ENCODE measurements at places on chromosomes 2 and 18.

DNA sequence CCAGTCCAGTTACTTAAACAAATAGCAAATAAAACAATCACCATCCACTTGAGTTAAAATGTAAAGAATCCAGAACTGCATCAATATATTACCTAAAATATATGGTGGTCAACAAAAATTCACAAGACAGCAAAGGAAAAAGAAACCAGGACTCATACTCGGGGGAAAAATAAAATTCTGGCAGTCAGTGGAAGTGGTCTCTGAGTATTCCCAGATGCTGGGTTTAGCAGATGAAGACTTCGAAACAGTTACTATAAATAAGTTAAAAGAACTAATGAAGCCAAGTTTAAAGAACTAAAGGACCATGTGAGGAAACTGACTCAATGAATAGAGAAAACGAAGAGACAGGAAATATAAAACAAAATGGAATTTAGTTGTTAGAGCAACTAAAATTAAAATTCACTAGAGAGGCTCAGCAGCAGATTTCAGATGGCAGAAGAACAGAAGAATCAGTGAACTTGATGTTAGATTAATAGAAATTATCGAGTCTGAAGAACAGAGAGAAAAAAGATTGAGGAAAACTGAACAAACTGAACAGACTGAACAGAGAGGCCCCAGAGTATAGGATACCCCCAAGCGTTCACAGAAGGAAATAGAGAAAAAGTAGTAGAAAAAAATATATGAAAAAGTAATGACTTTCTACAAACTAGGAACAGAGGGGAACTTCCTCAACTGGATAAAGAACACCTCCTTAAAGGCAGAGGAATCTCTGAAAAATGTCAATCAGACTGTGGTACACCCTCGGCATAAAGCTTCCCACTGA, 27.9 kb downstream of the MGAT4A start:
- no peak for DNase-seq

DNA sequence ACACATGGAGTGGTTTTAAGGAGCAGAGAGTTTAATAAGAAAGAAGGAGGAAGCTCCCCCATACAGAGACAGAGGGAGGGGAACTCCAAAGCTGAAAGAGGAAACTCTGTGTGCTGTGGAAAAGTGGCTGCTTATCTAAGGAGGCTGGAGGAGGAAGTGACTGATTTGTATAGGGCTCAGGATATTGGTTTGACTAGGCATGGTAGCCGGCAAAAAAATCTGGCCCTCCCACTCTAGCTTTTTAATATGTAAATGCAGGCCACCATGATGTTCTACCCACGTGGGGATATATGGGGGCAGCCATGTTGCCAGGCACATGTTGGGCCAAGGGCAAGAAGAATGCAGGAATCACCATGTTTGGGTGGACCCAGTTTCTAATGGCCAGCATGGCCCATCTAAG, 64.3 kb downstream of the HNMT start:
- no peak for DNase-seq

DNA sequence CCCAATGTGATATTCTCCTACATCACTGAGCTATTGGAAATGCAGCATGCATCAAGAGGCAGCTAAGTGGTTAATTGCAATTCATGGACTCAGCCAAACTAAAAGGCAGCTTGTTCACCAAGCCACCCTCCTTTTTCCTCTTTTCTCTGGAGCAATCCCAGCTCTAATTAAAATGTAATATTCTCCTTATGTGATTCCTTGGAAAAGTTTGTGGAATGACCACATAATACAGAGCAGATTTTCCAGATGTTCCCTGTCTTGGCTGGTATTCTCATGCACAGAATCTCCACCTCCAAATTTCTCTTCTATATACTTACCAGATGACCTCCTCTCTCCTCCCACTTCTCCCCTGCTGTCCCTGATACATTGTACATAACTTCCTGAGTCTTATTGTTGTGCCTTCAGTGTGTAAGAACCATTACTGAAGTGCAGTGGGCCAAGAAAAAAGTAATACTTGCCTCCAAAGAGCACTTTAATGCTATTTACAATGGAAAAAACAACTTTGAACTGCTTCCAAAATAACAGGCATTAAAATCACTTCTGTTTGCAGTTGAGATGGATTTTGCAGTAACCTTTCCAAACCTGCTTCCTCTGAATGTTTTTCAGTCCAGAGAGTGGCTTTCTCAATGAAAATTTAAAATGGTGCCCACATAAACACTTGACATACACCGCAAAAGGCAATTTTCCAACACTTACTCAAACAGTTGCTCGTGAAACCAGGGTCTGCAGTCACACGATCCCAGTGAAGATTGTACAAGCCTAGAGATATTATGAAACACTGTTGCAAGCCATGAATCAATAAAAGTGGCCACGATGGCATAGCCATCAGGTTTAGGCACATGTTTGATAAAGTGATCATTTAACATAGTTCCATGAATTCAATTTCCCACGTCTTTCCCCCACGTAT, 258.0 kb downstream of the MTX2 start:
- DNase-seq = no peak

DNA sequence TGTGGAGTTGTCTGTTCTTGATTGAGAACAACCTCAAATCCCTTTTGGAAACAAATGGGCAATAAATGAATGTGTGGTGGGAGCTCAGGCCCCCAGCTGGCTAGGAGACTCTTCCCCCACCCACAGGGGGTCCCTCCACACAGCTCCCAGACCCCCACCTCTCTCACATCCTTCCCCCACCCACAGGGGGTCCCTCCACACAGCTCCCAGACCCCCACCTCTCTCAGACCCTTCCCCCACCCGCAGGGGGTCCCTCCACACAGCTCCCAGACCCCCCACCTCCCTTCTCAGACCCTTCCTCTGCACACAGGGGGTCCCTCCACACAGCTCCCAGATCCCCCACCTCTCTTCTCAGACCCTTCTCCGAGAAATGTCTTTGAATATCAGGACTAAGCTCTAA, 79.0 kb upstream of the CTDP1 start:
- DNase-seq = no peak

DNA sequence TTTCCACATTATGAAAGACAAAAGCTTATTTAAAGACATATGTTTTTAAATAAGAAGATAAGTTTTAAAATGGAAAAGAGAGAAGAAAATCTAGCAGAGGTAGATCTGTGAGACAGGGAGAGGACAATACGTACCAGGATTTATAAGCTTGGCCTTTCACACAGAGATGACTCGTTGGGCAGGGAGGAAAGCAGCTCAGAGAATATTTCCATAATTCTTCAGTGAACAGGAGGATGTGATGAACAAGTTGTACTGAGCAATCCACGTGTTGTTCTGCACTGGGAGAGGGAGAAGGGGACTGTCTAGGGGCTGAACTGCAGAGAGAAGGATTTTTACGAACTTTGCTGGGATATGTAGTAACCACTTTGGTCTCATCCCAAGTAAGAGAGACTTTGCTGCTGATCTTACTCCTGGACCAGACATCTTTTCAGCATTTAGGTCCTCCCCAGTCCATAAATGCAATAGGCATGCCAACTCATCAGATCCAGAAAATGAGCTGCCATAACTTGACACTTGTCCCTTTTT, 162.5 kb upstream of the SETBP1 start:
- no peak for DNase-seq

DNA sequence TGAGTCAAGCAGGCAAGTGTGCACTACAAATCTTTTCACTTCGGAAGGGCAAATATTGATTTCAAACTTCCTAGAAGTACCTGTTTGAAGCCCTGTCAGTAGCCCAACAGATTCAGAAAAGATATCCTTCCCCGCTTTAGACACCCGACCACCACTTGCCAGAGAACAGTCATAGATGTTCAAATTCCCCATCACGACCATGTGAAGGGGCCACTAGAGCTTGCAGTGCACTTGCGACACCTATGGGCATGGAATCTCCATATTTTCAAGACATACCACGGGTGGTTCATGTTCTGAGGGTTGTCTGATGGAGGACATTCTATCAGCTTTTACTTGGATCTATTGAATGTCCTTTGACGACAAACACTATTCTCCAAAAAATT, 23.8 kb downstream of the GNLY start:
- no peak for DNase-seq

DNA sequence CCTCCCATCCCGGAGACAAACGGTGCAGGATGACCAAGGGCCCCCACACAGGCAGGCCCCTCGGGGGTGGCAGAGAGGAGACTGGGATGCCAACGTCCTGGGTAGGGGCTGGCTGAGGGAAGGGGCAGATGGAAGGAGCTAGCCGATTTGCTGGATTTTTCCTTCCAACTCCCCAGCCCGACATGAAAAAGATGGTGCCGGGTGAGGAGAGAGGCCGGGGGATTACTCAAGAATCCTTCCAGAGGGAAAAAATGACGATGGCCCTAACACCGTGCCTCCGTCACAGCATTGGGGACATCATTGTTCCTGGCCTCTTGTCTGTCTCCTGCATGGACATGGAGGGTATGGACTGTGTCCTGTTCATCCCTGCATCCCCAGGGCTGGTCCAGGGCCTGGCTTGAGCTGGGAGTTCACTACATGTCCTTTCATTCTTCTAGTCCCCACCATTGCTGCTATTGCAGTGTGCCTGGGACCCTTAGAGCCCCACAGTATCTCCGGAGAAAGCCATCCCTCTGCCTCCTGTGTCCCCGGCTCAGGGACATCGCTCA, 217.7 kb downstream of the TNS1 start:
- DNase-seq = no peak

GRCh38 chr18:55489034-55489986, 98.7 kb downstream of the TCF4 start:
- DNase-seq = peak; percentile 6

DNA sequence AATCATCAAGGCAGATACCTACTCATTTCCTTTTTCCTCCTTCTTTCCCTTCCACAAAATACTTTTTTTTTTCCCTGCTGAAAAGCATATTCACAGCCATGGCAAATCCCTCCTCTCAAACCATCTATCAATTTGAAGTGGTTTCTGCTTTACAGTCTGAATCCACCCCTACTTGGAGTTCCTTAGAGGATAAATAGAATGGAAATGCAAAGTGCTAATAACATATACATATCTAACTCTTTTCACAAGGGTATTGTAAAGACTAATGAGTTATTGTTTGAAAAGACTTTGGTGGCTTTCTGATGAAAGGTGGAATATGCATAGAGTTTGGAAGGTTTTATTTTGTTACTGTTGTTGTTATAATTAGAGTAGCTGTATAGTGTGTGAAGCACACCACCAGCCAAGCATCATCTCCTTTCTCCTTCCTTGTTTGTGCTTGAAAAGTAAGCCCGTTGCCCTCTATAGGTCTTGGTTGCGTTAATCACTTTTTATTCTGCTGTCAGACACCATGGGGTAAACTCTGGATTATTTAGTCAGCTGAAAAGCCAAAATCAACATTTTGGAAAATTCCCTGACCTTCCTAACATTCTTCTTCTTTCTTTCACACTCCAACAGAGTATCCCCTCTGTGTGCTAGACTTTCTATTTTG, 2126.9 kb upstream of the CELF4 start:
- no peak for DNase-seq

- no peak for DNase-seq
Measured at GRCh38 chr2:4408321-4408720, 704.9 kb downstream of the DCDC2C start.

- no peak for DNase-seq
Measured at GRCh38 chr2:77768508-77768907, 246.3 kb upstream of the LRRTM4 start.

GRCh38 chr18:54119524-54120019, 104.9 kb downstream of the MBD2 start:
- no peak for DNase-seq

DNA sequence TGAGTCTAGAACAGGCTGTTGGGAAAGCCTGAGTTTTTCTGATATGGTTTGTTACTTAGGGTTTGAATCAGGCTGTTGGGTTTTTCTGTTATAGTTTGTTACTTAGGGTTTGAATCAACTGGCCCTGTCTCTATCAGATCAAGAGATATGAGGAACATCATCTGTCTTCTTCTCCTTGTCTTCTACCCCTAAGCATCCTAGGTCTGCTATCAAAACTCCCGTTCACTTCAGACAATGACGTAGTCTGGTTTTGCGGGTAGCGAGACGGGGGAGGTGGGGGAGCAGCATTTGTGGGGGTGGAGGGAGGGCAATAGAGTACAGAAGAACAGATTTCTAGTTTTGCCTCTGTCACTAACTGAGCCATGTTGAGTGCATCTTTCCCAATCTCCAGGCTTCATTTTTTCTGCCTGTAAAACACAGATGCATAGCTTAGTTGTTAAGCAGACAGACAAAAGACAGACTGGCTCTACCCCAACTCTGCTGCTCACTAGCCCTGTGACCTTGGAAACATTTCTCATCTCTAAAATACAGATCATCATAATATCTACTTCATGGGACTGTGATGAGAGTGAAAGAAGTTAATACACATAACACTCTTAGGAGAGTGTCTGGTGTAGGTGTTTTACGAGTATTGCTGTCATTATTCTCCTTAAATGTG, 9.1 kb downstream of the TNP1 start:
- DNase-seq = no peak

- DNase-seq = no peak
Measured at GRCh38 chr2:10266133-10266620, 36.5 kb upstream of the HPCAL1 start.

DNA sequence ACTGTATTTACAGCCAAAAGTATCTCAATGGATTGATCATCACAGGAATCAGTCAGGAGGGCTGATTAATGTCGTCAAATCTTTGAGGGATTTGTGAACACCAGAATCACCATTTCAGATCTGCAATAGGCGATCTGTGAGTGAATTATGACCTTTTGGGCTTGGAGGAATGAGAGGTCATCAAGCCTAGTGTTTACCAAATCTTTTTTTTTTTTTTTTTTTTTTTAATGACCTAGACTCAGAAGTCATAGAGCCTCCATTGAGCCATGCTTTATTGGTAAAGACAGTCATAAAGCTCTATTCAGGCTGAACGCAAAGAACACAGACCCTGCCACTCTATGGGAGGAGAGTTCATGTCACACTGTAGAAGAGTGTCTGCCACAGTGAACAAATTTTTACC, 97.7 kb downstream of the SOCS6 start:
- no peak for DNase-seq

- no peak for DNase-seq
Measured at GRCh38 chr2:69956475-69956979, 4.9 kb downstream of the ASPRV1 start.

DNA sequence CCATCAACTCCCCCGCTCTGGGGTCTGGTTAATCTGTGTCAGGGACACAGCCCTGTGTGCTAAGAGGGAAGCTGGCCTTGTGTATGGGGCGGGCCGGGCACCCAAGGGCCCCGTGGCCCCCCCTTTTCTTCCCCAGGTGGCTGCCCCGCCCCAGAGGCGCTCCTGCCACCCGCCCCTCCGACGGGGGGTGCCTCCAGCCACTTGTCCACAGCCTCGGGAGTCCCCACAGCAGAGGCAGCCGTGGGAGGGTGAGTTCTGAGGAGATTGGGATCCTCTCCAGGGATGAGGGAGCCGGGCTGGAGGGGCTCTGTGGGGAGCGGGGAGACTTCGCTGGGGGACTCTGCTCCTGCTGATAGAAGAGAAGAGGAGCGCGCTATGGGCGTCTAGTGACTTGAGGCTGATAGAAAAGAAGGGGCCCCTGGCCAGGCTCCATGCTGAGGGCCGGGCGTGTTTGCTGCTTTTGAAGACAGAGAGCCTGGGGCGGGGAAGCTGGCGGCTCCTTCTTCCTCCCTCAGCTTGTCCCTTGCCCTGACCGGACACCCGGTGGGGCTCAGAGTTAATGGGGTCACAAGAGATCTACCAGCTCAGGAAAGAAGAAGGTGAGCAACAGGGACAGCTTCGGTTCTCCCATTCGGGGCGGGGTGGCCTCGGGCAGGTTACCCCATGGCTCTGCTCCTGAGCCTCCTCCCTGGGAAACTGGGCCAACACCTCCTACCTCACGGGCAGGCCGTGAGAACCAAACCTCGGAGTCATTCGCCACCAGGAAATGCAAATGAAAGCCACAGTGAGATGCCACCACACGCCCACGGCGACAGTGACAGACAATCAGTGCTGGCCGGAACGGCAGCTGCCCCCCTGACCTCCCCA, 89.4 kb upstream of the TAF1B start:
- DNase-seq = peak; percentile 41
